Activated CD4-positive, CD25-positive, alpha-beta regulatory T cell (primary cell): ENCODE measurements at places on chromosomes 3 and 15.

DNA sequence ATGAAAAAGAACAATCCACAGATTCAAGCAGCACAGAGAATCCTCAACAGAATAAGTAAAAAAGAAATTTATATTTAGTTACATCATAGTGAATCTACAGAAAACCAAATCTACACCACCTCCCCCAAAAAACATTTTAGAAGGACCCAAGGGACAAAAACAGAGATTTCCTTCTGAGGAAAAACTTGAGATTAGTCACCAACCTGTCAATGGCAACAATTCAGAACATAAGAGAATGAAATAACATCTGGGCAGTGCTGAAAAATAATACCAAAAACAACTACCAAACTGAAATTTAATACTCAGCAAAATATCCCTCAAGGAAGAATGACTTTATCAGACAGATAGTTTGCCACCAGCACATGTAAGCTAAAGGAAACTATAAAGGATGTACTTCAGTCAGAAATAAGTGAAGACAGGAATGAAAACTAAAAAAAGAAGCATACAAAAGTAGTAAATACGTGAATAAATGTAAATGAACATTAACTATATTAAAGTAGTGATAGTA lies 260.7 kb downstream of the ULK4 start:
- no peak for DNase-seq

DNA sequence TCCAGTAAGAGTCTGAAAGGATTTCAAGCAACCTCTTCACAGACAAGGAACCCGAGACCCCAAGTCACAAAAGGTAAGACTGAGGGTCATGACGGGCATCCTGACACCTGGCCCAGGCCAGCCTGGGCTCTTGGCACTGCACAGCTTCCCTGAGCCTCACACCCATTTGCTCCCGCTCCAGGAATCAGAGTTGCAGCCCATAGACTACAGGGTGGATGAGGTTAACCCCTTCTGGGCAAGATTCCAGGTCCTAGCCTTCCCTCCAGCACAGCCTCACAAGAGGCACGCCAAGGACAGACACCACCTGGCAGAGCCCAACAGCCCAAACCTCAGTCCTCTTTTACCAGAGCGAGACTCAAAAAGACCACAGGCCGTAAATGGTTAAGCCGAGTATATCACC lies 36.2 kb downstream of the RBPMS2 start:
- DNase-seq = no peak

DNA sequence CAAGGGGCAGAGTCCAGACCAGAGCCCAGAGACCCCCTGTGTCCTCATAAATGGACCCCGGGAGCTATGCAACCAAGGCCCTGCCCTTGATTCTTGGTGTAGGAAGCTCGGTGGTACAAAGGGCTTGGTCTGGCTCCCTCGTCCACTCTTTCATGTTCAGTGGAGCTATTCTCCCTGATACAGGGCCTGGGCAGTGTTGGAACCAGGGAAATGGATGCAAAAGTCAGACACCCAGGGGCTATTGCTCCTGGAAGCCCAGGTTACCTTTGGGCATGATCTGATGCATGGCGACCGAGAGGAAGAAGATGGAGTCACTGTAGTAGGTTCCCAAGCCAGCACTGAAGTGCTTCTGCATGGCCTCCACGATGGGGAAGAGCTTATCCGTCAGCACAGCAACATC lies 44.5 kb downstream of the XXYLT1 start:
- no peak for DNase-seq

- no peak for DNase-seq
These were observed 58.1 kb downstream of the SLC6A6 start for GRCh38 chr3:14460342-14461005.

GRCh38 chr3:63949005-63949404 lies 36.8 kb upstream of the SCAANT1 start:
- no peak for DNase-seq

DNA sequence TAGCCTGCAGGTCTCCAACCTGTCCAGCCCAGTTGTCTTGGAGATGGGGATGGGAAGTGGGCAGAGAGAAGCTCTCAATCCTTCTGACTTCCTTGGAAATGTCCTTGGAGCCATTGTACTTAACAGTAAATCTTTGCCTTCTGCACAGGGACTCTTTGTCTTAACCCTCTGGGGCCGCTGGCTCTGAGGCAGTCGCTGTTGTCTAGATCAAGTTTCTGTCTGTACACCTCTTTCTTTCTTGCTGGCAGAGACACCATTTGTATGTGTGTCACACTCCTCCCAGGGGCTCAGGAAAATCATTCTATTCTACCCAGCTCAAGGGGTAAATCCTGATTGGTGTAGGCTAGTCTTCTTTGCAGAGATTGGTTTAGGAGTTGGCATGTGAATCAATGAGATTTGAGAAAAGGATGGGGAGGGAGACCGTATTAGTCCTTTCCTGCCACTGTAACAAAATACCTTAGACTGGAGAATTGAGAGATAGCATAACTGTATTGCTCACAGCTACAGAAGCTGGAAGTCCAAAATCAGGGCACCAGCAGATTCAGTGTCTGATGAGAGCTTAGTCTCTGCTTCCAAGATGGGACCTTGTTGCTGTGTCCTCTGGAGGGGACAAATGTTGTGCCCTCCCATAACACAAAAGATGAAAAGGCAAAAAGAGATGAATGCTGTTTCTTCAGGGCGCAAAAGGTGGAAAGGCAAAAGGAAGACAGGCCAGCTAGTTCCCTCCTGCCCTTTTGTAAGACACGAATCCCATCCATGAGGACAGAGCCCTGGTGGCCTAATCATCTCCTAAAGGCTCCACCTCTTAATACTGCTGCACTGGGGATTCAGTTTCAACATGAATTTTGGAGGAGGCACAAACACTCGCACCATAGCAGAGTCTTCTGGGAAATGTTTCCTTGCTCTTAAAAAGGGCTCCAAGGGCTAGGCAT lies 66.3 kb downstream of the PPCDC start:
- no peak for DNase-seq

- DNase-seq = no peak
These were observed 9.5 kb downstream of the IGDCC4 start for GRCh38 chr15:65413051-65413759.

DNA sequence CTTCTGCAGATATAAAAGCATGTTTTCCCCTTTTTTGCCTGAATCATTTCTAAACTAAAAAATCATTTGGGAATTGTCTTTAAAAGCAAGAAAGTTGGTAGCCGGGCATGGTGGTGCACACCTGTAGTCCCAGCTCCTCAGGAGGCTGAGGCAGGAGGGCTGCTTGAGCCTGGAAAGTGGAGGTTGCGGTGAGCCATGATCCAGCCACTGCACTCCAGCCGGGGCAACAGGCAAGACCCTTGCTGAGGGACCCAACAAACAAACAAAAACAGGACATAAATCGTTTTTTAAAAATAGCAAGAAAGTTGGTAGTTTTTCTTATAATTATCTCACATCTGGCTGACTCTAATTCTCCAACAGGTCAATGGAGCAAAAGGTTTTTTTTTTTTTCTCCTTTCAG lies 2.5 kb downstream of the HIGD1A start:
- DNase-seq = no peak

- no peak for DNase-seq
These were observed 25.6 kb downstream of the TPM1 start for GRCh38 chr15:63067976-63068743.

- DNase-seq = no peak
These were observed 14.3 kb downstream of the ANKRD28 start for GRCh38 chr3:15783361-15783969.

DNA sequence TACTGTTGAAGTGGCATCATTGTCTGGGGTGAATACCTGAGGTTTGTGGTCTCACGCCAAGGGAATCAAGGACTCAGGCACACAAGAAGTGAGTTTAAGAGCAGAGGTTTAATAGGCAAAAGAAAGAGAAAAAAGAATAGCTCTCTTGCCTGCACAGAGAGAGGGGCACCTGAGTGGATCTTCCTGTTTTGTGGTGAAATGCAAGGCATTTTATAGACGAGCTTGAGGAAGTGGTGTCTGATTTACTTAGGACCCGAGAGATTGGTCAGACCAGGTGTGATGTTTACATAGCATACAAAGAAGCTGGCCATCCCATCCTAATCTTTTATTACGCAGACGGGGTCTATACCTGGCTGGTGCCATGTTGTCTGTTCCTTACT lies 13.2 kb downstream of the CCR5 start:
- no peak for DNase-seq

DNA sequence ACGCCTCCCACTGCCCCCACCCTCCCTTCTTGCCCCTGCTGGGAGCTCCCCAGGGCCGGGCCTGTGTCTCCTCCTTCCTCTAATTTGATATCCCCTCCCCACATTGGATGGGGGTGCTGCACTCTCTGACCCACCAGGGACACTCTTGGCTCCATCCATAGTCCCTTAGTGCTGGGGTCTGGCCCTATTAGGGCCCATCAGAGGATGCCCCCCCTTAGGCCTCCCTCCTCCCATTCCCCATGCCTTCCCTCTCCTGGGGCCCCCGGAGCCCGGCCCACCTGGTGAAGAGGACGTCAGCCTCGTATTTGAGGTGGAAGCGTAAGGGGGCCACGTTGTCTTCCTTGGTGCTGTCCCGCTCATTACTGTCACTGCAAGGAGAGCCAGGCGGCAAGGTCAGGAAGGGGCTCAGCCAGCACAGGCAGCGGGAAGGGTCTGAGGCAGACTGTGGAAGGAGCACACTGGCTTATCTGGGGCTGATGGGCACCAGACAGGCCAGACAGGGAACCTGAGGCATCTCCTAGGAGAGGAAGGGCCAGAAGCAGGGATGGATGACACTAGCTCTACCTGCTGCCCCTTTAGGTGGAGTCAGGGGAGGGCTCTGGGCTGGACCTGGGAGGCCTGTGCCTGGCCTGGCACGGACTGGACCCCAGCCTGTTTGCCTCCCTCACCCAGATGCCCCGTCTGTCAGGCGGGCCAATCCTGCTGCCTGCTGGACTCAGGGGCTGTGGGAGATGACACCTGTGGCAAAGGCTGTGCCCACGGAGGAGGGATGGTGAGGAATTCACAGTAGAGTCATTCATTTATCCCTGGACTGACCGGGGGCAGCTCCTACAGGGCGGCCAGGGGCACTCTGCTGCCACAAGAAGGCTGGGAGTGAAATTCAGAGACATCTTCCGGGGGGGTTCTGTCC lies 36.2 kb downstream of the FEM1B start:
- no peak for DNase-seq

GRCh38 chr15:39710681-39711080 lies 72.0 kb downstream of the FSIP1 start:
- no peak for DNase-seq

- no peak for DNase-seq
These were observed 144.6 kb downstream of the EPHA3 start for GRCh38 chr3:89252016-89252415.

GRCh38 chr3:15102256-15102655 lies 3.3 kb upstream of the RBSN start:
- DNase-seq = no peak

DNA sequence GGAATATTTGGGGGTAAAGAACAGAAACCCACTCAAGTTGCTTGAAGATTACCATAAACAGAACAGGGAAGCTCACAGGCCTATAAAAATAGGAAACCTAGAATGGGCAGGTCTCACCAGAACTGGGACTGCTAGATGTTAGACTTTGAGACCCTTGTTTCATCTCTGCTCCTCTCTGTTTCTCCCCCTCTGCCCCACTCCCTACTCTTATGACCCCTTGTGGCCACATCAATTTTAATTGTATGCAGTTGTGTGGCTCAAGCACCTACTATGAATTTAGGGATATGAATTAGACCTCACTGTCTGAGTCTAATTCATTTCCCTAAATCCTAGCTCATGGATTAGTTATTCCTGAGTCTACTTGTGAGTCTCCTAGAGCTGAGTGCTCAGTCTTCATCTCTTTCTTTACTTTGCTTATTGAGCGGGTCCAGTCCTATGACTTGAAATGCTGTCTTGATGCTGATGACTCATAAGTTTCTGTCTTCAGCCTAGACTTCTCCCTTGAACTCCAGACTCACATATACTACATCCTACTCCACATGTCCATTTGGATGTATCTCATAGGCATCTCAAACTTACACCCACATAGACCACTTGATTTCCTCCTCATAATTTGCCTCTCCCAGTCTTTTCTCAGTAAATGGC lies 78.7 kb downstream of the ITPR1 start:
- no peak for DNase-seq

GRCh38 chr3:42780892-42781700 lies 8.0 kb upstream of the CCDC13 start:
- DNase-seq = no peak

- no peak for DNase-seq
These were observed 180.7 kb upstream of the TTC14 start for GRCh38 chr3:180421221-180421620.

- DNase-seq = no peak
These were observed 50.1 kb upstream of the LIPC start for GRCh38 chr15:58381697-58382096.

- DNase-seq = no peak
These were observed 91.4 kb downstream of the SMAD3 start for GRCh38 chr15:67156834-67157233.

GRCh38 chr3:149489060-149489690 lies 14.7 kb downstream of the TM4SF4 start:
- no peak for DNase-seq

GRCh38 chr15:39618063-39618823 lies 37.4 kb downstream of the THBS1 start:
- no peak for DNase-seq

GRCh38 chr3:146431240-146431639 lies 38.1 kb downstream of the PLSCR2 start:
- no peak for DNase-seq

GRCh38 chr3:10392244-10392643 lies 71.3 kb upstream of the SEC13 start:
- no peak for DNase-seq

DNA sequence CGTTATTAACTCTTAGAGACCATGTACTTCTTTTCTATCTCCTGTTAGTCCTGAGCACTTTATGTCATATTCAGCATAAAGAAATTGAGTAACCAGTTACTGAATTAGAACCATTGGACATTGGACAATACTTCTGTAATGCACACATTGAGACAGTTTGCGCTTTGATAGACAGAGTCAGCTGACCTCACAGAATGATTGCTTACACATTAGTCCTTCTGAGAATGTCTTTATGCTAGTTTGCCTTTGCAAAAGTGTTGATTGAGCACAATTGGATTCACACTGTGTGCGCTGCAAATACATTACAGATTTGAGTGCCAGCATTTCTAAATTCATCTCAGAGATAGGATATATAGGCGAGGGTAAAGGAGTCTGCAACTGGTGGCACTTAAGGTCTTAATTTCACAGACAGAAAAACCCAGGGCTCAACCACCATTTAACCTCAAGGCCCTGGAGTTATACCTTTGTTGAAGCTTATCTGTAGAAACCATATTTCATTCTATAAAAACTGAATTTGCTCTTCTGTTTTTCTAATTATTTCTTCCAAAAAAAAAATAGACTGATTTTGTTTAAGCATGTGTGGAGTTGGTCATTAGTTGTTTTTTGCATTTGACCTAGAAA lies 3.8 kb downstream of the SERPINI1 start:
- no peak for DNase-seq

- no peak for DNase-seq
These were observed 225.9 kb downstream of the ITPR1 start for GRCh38 chr3:4719046-4719501.

GRCh38 chr15:96564546-96564945 lies 234.0 kb downstream of the NR2F2 start:
- DNase-seq = no peak

DNA sequence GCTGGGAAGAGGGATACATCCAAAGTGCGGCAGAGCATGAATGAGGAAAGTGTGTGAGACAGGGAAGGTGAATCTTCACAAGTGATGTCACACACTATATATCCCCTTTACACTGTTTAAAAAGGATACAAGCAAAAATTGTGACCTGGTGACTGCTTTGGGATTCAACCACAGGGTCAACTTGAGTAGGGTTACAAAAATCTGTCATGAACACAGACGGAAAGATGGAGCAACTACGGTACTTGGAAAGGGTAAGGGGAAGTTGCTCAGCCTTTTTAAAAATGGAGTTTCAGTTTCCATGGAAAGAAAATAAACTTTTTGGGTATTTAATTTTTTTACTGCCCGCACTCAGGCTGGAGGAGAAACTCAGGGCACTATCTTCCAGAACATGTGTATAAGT lies 60.3 kb downstream of the B3GNT5 start:
- no peak for DNase-seq
